ENCODE measurements at places on chromosomes 6 and 20.
A peak's percentile ranks its signal among the peaks of the same experiment; 100 is the strongest.

- DNase-seq, result no peak
Measured at GRCh38 chr20:34145280-34145819, 33.3 kb upstream of the EIF2S2 start.

DNA sequence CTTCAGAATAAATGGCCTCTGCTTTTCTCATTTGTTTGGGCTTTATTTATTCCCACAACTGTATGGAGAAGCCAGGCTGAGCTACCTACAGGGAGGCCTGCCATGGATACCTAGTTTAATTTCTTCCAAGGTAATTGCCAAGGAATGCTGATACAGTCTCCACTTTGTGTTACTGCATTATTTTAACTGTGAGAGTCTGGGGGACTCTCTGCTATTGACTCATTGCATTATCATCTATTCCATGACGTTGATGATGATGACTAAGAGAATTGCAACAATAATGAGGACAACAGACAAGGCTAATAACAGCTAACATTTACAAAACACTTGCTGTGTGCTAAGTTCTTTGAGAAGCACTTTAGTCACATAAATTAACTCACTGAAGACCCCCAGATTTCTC is 88.3 kb upstream of the COL21A1 start:
- peak; percentile 42 for DNase-seq

DNA sequence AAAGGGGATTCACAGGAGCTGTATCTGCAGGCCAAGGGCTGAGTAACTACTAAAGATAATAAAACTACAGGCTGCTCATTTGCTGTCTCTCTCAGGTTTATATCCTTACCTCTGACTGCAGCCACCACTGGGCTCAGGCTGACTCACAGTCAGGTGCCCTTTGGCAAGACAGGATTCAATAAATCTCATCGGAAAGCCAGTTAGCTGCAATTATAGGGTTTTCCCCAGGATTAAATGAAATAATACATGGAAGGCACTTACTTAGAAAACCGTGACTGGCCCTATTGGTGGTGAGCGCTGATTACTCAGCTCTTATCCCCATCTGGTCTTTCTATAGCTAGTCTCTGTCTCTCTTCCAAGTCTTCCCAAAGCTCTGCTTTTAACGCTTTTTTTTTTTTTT is 26.4 kb downstream of the RMND1 start:
- no peak for DNase-seq

DNA sequence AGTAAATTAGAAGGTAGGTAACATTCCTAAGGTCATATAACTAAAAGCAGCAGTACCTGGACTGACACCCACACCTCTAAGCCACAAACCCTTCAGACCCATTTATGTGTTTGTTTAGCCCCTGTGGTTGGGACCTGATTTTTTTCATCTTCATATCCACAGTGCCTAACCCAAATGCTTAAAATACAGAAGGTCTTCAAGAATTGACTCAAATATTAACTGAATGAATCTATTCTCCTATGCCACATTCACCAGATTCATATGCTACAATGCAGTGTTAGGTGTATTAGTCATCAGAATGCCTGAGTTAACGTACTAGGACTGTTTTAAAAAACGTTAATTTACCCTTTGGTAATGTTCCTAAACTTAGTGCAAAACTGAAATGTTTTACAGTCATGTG is 124.8 kb downstream of the AHI1 start:
- DNase-seq, result no peak

DNA sequence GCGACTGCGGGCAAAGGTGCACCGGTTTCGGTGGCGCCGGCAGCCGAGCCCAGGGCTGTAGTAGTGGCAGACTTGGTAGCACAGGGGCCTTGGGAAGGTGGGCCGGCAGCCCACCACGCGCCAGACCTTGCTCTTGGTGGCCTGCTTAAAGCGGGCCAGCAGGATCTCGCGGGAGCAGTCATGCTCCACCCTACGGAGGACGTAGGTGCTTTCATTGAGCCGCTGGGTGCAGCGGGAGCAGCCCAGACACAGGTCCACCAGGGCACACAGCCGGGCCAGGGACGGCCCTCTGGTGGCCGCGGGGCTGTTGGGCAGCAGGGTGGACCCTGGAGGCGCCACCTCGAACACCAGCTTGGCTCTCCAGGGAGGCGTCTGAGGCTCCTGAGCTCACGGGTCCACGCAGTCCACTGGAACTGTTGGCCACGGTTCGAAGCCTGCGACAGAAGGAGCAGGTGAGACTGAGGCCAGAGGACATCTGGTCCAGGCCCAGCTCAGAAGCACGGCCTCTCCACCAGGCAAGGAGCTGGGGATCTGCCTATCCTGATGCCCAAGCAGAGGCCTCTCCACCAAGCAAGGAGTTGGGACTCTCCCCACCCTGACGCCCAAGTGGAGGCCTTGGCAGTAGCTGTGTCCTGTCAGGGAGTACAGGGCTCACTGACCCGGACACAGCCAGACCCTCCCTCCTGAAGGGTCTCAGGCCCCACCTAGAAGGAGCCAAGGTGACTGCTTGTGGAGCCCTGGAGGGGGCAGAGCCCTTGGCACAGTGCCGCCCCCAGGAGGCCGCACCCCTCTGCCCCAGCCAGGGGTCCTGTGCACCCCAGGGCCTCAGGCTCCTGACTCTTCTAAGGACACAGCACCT is 1.0 kb downstream of the HELZ2 start:
- DNase-seq, result no peak

DNA sequence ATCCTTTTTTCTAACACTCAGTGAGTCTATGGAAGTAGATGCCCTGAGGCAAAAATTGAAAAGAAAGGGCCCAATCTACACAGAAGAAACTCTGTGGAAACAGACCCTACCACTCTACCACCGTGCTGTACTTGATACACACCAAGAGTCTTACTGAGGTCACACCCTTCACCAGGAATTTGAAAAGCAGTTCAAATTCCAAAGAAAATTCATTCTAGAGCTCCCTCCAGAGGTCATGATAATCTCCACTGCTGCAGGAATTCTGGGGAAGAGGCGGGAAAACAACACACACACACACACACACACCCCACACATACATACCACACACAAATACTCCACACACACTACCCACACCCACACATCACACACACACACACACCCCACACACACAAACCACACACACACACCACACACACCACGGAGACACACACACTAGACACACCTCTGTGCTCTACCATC is 336.8 kb downstream of the HDGFL1 start:
- peak; percentile 66 for DNase-seq

- no peak for DNase-seq
Measured at GRCh38 chr6:11425431-11425871, 112.1 kb upstream of the TMEM170B start.

DNA sequence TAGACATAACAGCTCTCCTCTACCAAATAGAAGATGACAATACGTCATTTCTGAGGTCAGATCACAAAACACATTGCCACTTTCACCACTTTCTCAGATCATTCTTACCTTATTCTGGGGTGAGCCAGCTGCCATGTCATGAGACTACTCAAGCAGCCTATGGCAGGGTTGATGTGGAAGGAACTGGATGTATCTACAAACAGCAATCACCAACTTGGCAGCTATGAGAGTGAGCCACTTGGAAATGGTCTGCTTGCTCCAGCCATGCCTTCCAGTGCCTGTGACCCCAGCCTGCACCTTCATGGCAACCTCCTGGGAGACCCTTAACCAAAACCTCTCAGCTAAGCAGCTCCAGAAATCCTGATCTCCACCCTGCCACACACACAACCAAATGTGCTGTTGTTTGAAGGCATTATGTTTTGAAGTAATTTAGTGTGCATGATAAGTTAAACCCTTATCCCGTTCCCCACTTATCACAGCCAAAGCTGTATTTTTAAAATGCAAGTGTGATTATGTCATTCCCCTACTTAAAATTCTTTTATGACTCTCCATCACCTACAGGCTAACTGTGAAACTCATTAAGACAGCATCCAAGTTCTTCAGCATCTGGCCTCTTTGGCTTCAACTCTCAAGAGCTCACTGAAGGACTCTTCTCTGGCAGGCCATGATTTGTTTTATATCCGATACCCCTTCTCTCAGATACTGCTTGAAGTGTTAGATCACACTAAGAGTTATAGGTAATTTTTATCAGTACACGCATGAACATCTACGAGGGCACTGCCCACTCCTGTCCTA is 150.6 kb downstream of the LY86 start:
- DNase-seq, result no peak

DNA sequence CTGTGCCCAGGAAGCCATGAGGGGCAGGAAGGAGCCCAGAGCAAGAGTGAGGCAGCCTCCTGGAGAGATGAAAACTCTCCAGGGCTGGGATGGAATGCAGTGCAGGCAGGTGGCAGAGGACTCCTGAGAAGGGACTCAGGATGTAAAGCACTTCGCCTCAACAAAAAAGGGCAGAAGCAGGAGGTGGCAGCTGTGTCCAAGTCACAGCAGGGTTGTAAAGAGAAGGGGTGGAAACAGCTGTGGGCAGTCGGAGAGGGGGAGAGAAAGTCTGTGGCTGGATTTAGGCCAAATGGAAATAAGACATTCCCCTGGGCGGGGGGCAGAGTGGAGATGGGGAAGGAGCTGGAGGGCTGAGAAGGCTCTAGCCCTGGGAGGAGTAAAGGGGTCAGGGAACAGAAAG is 34.9 kb downstream of the CYP21A2 start:
- DNase-seq, result no peak

DNA sequence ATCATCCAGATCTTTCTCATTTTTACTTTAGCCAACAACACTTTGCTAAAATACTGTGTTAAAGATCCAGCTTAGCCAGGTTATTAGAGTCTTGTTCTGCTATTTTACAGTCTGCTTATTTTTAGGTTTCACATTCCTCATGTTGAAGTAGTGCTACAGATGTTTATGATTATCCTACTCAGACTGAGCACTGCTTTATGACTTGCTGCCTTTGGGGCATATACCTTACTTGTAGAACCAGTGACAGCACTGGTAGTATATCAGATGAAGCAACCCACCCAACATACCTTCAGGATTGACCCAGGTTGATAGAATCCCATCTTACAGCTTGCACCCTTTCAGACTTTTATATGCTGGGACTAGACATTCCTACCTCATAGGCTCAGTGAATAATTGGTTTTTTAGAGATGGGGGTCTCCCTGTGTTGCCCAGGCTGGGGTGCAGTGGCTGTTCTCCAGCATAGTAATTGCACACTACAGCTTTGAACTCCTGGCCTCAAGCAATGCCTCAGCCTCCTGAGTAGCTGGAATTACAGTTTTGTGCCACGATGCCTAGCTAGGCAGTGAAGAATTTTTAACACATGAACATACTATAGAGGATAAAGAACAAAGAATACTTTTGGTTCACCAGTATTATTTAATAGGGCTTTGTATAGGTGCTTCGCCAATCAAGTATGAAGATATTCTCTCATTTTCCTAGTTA is 63.8 kb upstream of the DYNLRB1 start:
- peak; percentile 53 for DNase-seq
